ENCODE measurements at places on chromosomes 12 and 14.

DNA sequence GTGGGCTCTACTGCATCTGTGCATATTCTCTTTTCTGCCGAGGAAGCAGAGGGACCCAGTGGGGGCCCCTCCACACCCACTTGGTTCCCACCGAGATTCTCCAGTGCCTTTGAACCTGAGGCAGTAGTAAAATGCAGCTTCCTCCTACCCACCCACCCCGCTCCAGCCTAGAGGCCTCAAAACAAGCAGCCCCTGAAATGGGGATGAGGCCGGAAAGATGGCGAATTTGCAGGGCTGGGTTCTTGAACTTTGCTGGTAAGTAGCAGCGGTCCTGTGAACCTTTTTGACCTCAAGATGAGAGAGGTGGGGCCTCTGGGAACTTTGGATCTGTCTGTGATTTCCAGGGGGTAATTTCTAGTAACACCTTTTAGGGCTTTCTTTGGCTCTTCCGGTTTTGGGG, 15.4 kb downstream of the PLEKHG3 start:
- peak; percentile 5 for DNase-seq

DNA sequence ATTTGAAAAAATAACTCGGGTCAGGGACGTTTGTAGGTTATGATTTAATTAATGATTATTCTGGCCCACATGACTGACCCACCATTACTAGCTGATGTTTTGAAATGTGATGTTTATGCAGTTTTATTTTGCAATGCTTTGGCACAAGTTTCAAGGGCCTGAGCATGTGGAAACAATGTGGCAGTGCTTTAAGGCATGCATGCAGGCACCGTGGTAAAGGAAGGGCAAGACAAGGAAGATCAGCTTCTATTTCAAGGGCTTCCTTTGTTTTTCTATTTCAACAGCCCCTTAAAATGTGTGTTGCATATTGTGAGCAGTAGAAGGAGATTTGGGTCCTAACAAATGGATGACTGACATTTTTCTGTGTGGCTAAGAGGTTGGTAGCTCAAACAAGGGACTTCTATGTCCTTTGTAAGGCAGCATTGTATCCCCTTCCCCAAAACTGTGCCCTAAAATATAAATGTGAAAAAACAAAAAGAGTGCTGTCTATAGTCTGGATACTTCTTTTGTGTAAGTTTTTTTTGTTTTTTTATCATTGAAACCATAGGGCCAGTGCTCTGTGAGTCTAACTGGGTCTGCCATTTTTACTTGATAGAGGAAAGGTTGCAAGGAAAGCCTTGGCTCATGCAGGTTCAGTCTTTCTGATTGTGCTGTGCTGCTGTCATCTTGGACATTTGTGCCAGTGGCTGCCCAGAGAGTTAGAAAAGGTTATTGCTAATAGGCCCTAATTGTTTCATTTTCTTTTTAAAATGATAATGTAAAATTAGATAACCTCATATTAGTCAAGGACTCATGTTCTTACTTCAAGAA, 103.5 kb downstream of the FGD4 start:
- DNase-seq: no peak

GRCh38 chr14:95198320-95198719, 41.0 kb upstream of the DICER1 start:
- no peak for DNase-seq

GRCh38 chr12:127414636-127415035, 852.3 kb upstream of the TMEM132C start:
- DNase-seq: no peak

Data from WTC11 (cell line).